Stimulated activated CD8-positive, alpha-beta memory T cell treated with anti-CD3 and anti-CD28 coated beads, Interleukin-15, amount 100 ng/mL, for 48 hours (primary cell): ENCODE measurements at places on chromosomes 1 and 21.

GRCh38 chr1:109784551-109785252 is 21.0 kb upstream of the EPS8L3 start:
- DNase-seq, result no peak

- DNase-seq, result no peak
Measured at GRCh38 chr1:180925471-180926051, 12.9 kb downstream of the KIAA1614 start.

- DNase-seq, result no peak
Measured at GRCh38 chr1:206979379-206980043, 9.3 kb upstream of the FCAMR start.

DNA sequence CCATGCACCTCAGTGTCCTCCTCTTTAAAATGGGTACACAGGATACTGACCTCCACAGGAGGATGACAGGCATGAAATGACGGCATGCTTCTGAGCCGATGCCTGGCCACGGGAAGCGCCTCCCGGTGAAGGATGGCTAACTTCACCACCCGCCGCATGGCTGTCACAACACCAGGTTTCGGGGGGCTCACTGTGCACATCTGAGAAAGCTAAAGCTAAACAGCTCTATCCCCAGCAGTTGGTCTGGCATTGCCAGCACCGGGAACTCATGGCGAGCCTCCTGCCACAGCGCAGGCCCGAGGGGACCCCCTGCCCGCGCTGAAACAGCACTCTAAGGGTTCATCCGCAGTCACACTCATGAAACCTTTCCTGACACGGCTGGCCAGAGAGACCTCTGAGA is 16.0 kb downstream of the NPHP4 start:
- no peak for DNase-seq

- DNase-seq, result peak; percentile 74
Measured at GRCh38 chr1:160768295-160768657, 27.7 kb upstream of the LY9 start.

GRCh38 chr1:38336301-38336923 is 289.8 kb upstream of the POU3F1 start:
- DNase-seq, result no peak

DNA sequence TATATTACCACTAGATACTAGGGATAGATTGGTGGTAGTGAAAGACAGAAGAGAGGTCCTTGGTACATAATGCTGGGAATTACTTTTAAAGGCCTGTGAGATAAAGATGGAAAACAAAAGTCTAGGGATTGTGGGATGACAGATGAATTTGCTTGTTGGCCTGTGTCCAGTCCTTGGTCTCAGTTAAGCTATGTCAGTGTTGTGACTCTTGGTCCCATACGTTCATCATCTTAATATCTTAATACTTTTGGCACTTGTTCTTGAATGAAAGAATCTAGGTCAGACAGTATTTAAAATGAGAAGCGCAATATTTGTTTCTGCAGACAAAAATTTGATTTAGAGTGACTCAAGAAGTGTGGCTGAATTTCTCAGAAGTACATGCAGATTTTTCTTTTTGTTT is 7.6 kb downstream of the RPL5 start:
- DNase-seq, result no peak

DNA sequence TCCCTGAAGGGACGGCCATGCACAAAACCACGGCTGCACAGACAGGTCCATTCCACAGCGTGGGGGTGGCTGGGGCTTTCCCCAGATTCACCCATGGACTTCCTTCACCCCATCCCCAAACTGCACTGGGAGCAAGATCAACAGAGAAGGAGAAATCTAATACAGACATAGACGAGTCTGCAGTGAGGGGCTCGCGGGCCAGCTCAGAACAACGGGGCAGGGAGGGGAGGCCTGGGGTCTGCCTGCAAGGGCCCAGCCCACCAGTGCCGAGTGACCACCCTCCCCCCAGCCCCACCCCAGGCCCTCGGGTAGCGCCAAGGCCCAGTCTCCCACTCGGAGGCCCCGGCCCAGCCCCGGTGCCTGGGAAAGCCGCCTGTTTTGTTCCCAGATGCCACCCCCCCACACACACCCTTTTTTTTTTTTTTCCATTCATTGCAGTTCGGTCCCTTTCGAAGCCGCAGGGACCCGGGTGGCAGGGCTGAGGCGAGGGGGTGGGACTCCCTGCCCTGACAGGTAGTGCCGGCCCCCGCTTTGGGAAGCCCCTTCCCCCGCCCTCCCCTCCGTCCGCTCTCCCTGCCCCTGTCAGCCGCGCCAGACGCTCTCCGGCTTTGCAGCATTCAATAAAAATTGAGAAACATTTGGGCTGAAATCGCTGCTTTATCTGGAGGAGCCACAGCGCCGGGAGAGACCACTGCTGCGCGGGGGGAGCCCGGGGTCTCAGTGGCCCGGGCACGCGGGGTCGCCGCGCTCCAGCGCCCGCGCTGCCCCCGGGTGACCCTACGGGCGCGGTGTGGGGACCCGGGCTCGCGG is 543 bp upstream of the EPHB2 start:
- peak; percentile 11 for DNase-seq

DNA sequence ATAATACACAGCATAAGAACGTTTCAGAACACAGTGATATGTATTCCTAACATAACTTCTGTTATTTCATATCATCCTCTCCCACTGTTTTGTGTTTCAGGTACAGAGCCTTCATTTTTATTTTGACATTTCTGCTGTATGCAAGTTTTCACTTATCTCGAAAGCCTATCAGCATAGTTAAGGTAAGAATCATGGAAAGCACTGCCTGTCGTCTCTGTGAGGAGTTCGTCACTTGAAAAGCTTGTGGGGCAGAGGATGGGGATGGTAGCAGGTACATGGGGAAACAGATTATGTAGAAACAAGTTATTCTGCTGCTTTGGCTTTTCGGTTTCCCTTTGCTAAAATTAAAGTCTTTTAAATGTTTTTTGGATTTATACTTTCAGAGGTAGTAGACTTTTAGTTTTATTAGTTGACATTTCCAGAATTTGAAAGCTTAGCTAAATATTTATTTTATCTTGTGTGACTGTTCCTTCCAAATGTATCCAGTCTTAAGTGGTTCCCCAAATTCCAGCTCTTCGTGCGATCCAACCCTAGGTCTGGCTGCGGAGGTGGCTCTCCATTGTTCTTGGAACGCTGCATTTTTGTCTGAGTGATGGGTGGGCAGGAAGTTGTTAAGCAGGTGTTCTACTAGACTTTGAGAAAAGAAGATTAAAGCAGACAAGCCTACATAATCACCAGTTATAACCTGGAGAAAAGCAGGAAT is 12.2 kb downstream of the SLC37A1 start:
- no peak for DNase-seq

DNA sequence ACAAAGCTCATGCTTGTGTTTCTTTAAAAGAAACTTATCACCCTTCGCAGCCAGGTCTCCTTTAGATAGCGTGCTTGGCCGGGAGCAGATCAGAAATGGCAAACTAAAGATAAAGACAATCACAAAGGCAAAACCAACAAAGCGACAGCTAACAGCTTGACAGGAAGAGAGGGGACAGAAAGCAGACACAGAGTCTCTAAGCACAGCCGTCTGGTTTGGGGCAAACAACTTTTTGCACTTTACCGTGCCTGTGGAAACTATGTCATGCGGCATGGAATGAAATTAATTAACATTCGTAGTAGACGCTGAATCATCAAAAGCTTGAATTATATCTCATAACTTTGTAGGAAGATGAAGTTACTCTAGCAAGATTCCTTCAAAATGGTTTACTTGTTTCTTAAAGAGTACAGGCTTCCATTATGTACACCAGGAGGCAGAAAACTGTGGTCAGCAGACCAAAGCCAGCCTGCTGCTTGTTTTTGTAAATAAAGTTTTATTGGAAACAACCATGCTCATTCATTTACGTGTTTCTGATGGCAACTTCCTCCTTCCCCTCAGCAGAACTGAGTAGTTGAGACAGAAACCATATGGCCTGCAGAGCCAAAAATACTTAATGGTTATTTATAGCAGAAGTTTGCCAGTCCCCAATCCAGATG is 183.2 kb downstream of the KIF26B start:
- no peak for DNase-seq

DNA sequence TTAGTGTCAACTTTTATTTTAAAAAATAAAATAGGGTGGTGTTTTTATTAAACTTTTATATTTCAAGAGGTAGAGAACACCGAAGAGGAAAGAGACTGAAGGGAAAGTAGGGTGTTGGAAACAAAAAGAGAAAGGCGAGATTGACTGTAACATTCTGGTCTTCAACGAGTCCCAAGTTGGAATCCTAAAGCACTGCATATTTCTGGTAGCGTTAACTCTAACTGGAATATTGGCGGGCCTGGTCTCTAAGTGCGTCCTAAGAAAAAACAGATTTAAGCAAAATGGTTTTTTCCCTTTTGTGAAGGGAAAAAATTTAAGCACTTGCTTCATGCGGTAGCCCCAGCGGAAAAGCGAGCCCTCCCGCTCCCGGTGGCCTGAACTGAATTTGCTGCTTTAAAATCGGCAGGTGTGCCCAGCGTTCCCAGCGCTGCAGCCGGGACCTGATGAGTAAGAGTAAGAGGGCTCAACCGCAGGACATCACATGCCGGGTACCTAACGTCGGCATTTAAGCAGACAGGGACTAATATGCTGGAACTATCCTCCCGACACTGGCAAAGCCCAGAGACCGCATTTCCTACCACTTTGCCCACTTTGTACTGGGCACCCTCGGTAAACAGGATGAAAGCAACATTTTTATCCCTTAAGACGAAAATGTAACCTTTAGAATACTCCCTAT is 30.5 kb upstream of the NFIA start:
- DNase-seq, result no peak

- no peak for DNase-seq
Measured at GRCh38 chr1:68848017-68848416, 351.1 kb upstream of the DEPDC1 start.

GRCh38 chr1:155166471-155167165 is 6.5 kb downstream of the KRTCAP2 start:
- no peak for DNase-seq

DNA sequence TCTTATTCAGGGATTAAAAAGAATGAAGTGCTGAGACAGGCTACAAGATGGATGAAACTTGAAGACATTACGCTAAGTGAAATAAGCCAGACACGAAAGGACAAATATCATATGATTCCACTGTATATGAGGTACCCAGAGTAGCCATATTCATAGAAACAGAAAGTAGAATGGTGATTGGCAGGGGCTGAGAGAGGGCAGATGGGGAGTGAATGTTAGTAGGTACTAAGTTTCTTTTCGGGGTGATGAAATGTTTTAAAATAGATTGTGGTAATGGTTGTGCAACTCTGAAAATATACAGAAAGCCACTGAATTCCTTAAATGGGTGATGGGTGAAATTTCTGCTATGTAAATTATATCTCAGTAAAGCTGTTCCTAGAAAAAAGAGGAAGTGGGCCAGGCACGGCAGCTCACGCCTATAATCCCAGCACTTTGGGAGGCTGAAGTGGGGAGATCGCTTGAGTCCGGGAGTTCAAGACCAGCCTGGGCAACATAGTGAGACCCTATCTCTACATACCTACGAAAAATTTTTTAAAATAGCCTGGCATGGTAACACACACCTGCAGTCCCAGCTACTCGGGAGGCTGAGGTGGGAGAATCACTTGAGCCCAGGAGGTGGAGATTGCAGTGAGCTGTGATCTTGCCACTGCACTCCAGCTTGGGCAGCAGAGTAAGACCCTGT is 15.9 kb downstream of the SLC27A3 start:
- no peak for DNase-seq

- DNase-seq, result no peak
Measured at GRCh38 chr1:69120817-69121216, 446.9 kb upstream of the LRRC7 start.

- DNase-seq, result no peak
Measured at GRCh38 chr1:231590453-231591198, 36.0 kb upstream of the DISC1 start.

DNA sequence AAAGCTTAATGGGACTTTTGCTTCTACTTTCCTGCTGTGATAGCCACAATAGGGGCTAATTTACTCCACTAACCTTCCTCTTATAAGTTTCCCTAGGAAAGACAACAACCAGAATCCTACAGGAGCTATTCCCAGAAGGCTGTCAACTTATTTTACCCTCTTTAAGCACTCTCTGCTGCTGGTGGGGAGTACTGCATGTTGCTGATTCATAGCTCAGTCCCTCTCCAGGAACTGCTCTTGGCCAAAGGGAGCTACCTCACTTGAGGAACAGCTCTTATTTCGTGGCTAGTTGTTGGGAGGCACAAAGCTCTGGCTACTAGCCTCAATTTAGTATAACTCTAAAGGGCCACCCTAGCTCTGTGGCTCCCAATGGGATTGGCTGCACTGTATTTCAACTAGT is 37.2 kb downstream of the ADSS2 start:
- no peak for DNase-seq

- DNase-seq, result no peak
Measured at GRCh38 chr21:16579538-16579937, 849.8 kb downstream of the USP25 start.

DNA sequence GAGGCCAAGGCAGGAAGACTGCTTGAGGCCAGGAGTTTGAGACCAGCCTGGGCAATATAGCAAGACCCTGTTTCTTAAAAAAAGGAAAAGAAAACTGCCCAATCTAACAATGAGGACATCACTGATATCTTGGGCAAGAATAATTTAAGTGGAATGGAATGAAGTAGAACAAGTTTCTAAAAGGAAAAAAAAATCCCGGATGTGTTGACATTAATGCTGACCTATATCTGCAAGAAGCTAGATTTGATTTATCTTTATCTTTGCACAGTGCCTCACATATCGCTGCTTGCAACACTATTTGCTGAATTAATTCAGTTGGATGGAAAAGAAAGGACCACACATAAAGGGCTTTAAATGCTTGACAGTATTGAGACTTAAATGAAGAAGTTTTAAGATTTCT is 27.8 kb downstream of the DIPK1A start:
- DNase-seq, result no peak

DNA sequence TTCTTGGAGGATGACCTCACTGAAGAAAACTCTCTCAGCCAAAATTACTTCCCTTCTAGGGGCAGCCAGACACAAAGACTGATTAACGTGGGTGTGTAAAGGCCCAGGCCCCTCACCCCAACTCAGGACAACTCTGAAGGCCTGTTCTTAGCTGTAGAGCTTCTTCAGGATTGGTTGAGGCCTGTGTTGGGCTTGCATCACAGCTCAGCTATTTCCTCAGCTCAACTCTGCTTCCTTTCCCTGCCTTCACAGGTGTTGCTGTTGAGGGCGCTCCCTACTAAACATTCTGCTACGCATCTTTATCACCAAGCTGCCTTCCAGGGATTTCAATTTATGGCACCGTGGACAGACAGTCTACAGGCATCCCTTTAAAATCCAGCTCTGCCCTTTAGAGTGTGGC is 36.8 kb downstream of the MAB21L3 start:
- DNase-seq, result no peak

DNA sequence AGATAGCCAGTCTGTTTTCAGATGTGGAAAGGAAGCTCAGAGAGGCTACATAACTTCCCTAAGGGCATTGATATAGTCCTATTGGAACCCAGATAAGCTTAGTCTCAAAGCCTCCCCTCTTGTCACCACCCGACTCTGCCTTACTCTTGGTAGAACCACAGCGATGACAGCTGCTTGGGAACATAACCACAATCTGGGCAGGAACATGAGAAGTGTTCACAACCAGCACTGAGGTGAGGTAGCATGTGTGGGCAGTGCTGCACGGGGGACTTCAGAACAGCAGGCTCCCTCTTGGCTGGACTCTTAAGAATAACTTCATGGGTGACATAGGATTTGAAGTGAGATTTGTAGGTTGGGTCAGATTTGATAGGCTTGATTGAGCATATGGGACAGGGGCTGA is 9.3 kb upstream of the S100A10 start:
- DNase-seq, result no peak

- no peak for DNase-seq
Measured at GRCh38 chr1:220741825-220742224, 6.3 kb upstream of the MTARC2 start.

GRCh38 chr1:155893389-155894142 is 17.6 kb downstream of the RIT1 start:
- DNase-seq, result no peak

GRCh38 chr1:28286111-28286510 is 26.8 kb downstream of the SESN2 start:
- DNase-seq, result no peak
